ENCODE measurements at places on chromosomes 13 and 19.

GRCh38 chr13:35498231-35498630, 21.7 kb upstream of the MAB21L1 start:
- H3K27me3 ChIP-seq, result no peaks in the 10 kb centered on the region
- no peaks in the 10 kb centered on the region for H3K36me3 ChIP-seq
- peaks cover 11% of the 10 kb centered on the region for H3K4me1 ChIP-seq

- H3K4me3 ChIP-seq, result no peak overlapping the region
- H3K27me3 ChIP-seq, result no peaks in the 10 kb centered on the region
- DNase-seq, result no peak
- H3K4me1 ChIP-seq, result no peaks in the 10 kb centered on the region
- H3K36me3 ChIP-seq, result no peaks in the 10 kb centered on the region
These were observed 174.4 kb downstream of the DCT start for GRCh38 chr13:94305033-94305432.

DNA sequence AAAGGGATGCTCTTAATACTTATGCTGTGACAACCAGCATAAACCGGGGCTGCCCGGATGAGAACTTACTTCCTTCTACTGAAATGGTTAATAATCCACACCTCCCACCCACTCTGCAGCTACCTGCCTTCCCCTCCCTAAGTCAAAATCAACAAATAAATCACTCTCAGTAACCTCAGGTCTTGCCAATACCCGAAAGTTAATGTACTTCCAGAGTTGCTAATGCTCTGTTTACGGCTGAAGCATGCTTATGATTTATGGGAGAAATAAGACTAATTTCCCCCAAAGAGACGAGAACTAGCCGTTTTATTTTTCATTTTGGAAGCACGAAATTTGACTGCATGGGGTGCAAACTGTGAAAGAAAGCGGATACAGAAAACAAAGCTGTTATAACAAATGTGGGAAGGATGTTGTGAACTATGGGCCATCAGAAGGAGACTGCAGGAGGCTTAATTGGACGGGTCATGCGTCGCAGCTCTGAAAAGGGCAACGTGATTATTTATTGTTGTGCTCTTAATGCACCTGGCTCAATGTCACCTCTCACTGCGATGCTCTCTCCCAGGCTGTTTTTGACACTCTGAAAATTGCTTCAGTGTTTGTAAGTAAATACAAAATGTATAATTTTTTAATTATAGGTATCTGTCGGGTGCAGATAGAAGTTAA, 114.0 kb upstream of the SLC7A1 start:
- no peak overlapping the region for H3K27ac ChIP-seq
- H3K4me3 ChIP-seq, result no peak overlapping the region
- no peaks in the 10 kb centered on the region for H3K27me3 ChIP-seq
- H3K4me1 ChIP-seq, result peaks cover 7% of the 10 kb centered on the region
- no peak for DNase-seq

GRCh38 chr13:42762917-42763316, 18.5 kb upstream of the FAM216B start:
- DNase-seq, result no peak
- no peaks in the 10 kb centered on the region for H3K27me3 ChIP-seq
- H3K36me3 ChIP-seq, result no peaks in the 10 kb centered on the region
- no peaks in the 10 kb centered on the region for H3K4me1 ChIP-seq
- no peak overlapping the region for H3K27ac ChIP-seq
